CD4-positive, alpha-beta T cell treated with Interleukin-4 for 4 hours (primary cell): ENCODE measurements at places on chromosomes 5 and 9.
A peak's percentile ranks its signal among the peaks of the same experiment; 100 is the strongest.

GRCh38 chr5:151155775-151156506 is 1.6 kb downstream of the ANXA6 start:
- no peak for DNase-seq

GRCh38 chr9:72749276-72749675 is 203.6 kb downstream of the ALDH1A1 start:
- no peak for DNase-seq

DNA sequence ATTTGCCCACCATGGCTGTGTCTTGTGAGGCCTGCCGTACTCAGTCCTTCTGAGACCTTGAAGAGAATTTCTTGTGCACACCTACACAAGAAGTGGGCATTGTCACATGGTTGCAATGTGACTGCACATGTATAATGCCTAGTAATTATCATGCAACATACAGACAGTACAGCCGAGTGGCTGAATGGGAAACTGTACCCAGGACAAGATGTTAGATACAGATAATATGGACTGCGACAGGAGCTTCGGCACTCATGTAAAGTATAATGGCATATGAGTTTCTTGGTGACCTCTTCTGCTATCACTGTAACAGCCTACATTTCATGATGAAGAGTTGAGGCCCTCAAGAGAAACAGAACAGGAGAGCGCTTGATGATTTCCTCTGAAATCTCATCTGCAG is 4.8 kb upstream of the PRKACG start:
- no peak for DNase-seq

GRCh38 chr5:153404747-153405146 is 85.7 kb upstream of the GRIA1 start:
- no peak for DNase-seq

DNA sequence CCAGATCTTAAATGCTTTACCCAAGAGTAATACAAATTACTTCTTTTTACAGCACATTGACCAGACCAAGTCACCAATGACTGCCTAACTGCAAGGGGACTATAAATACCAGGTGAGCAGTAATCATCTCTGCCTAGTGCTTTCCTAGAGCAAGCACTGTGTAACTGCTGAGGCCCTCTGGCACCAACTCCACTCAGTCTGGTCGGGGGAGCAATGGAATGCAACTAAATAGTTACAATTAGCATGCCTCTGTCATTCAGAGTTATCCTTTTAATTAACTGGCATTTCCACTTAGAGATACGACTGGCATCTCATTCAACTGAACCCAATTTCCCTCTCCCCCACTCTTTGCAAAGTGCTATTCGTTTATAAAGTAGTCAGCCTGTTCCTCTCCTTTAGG is 1309.1 kb upstream of the DMAC1 start:
- DNase-seq = no peak

GRCh38 chr9:97388721-97389238 is 23.1 kb upstream of the TDRD7 start:
- DNase-seq = peak; percentile 33

DNA sequence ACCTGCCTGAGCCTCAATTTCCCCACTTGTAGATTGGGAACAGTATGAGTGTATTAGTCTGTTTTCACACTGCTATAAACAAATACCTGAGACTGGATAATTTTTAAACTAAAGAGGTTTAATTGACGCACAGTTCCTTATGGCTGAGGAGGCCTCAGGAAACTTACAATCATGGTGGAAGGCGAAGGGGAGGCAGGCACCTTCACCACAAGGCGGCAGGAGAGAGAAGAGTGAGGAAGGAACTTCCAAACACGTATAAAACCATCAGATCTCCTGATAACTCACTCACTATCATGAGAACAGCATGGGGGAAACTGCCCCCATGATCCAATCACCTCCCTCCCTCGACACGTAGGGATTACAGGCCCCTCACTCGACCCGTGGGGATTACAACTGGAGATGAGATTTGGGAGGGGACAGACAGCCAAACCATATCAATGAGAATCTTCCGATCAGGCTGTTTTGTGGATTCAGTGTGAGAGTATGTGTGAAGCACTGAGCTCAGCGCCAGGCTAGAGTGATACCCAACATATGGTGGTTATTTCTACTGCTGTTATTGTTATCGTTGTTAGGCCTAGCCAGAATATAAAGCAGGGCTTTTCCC is 14.6 kb upstream of the LMX1B start:
- no peak for DNase-seq

DNA sequence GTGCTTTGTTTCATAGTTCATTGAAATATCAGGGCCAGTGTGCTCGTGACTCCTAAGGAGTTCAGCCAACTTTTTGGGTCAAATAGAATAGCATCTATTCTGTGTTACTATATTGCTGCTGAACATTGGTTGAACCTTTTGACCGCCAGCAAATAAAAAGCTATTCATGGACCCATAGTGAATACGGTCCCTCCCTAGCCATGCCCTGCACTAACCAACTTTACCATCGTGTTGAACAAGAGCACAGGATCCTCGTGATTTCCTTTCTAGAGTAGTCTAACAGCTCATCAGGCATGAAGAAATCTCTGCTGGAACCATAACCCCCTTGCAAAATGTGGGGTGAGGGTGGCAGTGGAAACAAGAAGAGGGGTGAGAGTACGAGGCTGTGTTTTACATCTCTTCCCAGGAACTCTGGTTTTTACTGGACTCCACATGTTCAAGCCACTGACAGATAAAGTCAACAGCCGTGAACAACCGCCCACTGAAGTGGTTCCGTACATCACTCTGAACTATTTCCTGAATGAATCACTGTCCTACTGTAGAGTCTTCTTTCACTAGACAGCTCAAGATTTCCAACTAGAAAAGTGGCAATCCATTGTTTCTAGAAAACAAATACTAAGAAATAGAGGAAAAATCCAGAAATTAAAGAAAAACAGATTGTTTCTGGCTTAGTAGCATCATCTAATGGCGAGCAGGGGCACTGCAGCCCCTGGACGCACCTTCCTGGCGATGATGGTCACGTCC is 70.1 kb upstream of the SPATA31E1 start:
- no peak for DNase-seq

DNA sequence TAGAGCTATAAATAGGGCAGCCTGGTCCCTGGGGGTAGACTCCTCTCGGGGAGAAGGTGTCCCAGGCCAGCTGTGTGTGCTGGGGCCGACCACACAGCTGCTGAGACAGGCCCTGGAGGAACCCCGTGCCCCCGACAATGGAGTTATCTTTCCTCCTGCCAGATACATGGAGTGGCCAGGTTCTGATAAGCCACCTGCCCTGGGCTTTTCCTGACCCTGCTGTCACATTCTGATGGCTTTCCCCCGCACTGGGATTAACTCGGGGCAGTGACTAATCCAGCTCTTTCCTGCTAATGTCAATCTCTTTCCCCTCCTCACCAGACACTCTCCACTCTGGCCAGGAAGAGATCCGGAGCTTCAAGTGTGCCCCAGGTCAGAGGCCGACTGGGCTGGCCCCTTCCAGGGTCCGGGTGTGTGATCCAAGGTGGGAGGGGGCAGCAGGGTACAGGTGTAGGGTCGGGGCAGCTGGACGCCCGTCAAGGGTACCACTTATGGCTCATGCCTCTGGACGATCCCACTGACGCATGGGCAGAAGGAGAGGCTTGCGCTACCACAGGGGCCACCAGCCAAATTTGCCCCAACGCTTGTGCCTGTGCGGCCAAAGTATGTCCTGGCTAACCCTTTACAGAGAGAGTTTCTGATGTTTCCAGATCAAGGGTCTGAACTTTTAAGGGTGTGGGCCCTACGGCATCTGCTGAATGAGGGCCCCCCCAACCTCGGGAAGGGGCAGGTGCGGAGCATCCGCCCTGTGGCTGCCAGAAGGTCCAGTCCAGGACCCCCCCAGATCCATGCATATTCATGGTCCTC is 20.6 kb upstream of the COL5A1 start:
- DNase-seq = no peak

GRCh38 chr5:78537411-78537810 is 111.2 kb downstream of the LHFPL2 start:
- no peak for DNase-seq

- no peak for DNase-seq
Observed at GRCh38 chr9:95005278-95006143, 279.0 kb downstream of the AOPEP start.

GRCh38 chr5:172786736-172787462 is 15.9 kb upstream of the DUSP1 start:
- no peak for DNase-seq
